GM12878 (cell line): ENCODE measurements at places on chromosomes 12 and 14. TPM values are rescaled to one million over a fixed set of nuclear protein-coding genes. Genes with fewer than 3 reads are reported as not detected.

INSM2 gene
- total RNA-seq: not detected in 2 replicates

ACTR6 gene
- 35.6 and 40.7 TPM in 2 replicates for total RNA-seq

TROAP gene
- 48.8 and 58.2 TPM in 2 replicates for total RNA-seq

LYZ gene
- total RNA-seq: 0.77 and 1.9 TPM in 2 replicates

ARHGDIB gene
- 793 and 796 TPM in 2 replicates for total RNA-seq

CMKLR1 gene
- total RNA-seq: 52.3 and 53.2 TPM in 2 replicates

PAWR gene
- 69.5 and 70.6 TPM in 2 replicates for total RNA-seq

KRT75 gene
- not detected in 2 replicates for total RNA-seq

P3H3 gene
- total RNA-seq: 0.13 and 0.21 TPM in 2 replicates

VTI1B gene
- total RNA-seq: 65.5 and 68.1 TPM in 2 replicates

TMEM119 gene
- 0.44 TPM in 1 of 2 replicates, not detected in the other for total RNA-seq

TAS2R30 gene
- total RNA-seq: 2.0 and 2.3 TPM in 2 replicates

PPP2R3C gene
- 29.9 and 35.8 TPM in 2 replicates for total RNA-seq

NPFF gene
- total RNA-seq: not detected in 2 replicates

MUCL1 gene
- not detected in 2 replicates for total RNA-seq

CHGA gene
- total RNA-seq: 0.23 TPM in 1 of 2 replicates, not detected in the other

RHEBL1 gene
- total RNA-seq: 7.2 and 7.9 TPM in 2 replicates

LUM gene
- total RNA-seq: 0.31 and 0.37 TPM in 2 replicates

WSB2 gene
- 56.8 and 59.0 TPM in 2 replicates for total RNA-seq
